ENCODE measurements at places on chromosomes 4 and X.

DNA sequence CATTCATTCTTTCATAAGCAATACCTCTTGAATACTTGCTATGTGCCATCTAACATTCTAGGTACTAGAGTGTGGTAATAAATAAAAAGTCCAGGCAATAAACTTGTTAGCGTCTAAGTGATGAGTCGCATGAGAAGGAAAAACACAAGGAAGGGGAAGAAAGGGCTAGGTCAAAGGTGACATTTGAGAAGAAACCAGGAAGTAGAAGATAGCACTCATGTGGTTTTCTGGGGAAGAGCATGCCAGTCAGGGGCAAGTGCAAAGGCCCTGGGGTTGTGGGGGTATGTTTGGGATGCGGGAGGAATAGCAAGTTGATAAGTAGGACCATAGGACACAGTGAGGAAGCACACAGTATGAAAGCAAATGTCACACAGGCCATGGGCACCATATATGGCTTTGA is 157.0 kb downstream of the TSPAN5 start:
- DNase-seq: no peak

- DNase-seq: no peak
Measured at GRCh38 chr4:3402491-3403347, 39.0 kb upstream of the HGFAC start.

DNA sequence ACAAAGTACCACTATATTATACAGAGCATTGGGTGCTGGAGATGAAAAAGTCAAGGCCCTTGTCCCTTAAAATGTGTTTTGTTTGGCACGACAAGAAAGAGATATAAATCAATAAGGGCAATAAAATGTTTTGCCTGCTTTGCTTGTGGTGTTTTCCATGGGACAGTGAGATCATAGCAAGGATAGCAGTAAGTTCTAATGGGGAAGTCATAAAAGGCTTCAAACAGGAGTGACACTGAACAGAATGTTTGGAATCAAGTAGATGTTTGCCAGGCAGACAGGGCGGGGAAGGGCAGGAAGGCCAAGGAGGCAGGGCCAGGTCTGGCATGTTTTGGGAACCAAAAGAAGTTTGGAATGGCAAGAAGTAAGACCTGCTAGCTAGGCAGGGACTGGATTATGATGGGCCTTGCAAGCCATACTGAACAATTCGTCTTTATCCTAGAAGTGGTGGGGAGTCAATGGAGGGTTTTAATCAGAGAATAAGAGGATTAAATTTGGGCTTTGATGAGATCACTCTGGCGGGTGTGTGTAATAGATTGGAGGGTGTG is 16.4 kb downstream of the FGF2 start:
- no peak for DNase-seq

DNA sequence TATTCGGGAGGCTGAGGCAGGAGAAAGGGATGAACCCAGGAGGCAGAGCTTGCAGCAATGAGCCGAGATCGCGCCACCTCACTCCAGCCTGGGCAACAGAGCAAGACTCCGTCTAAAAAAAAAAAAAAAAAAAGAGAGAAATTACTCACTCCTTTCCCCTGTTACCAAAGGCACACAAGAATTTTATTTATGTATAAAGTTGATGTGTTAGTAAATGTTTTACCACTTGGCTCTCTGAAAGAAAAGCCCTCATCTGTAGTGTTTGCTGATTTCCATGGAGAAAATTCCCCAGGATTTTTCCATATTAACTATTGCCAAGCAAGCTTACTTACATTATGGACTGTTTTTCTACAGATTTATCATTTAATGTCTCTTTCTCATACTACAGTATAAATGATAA is 142.1 kb upstream of the PABPC4L start:
- DNase-seq: no peak

DNA sequence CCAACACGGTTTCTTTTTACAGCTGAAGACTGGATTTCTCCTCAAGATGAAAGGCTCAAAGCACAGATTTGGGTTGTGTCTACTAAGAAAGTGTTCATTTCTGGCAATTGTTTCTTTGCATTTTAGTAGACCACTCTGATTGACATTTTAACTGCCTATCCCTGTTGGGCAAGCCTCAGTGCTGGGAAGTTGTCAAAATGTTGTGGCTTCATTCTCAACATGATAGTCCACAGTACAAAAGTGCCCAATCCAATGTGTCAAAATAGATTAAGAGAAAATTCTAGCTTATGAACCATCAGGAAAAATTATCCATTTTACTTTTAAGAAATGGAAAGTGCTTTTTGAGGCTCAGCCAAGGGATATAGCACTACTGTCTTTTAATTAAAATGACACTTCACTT is 323.9 kb upstream of the PRPS2 start:
- no peak for DNase-seq

DNA sequence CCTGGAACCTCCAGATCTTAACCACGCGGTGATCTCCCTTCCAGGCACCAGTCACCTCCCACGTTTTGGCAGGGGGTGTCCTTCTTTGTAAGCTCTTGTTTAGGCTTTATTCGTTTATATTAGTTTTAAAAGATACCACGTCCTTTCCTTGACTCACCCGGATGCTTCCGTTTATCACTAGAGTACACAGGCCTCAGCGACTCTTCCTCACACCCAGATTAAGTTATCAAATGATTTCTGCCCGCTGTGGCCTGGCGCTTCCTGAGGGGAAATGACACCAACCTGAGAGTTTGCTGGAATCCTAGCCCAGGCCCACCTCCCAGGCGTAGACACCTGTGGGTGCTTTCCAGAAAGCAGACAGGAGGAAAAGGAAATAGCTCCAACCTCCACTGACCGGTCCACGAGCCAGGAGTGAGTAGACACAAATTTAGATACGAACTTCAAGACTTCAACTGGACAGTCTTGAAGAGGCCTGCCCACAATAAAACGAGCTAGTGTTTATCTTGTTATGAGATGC is 756 bp upstream of the ADAMTS3 start:
- no peak for DNase-seq

Data from stimulated activated CD8-positive, alpha-beta memory T cell treated with anti-CD3 and anti-CD28 coated beads, Interleukin-7, amount 100 ng/mL, for 1 hour (primary cell).